ENCODE measurements at places on chromosomes 2 and 18.

DNA sequence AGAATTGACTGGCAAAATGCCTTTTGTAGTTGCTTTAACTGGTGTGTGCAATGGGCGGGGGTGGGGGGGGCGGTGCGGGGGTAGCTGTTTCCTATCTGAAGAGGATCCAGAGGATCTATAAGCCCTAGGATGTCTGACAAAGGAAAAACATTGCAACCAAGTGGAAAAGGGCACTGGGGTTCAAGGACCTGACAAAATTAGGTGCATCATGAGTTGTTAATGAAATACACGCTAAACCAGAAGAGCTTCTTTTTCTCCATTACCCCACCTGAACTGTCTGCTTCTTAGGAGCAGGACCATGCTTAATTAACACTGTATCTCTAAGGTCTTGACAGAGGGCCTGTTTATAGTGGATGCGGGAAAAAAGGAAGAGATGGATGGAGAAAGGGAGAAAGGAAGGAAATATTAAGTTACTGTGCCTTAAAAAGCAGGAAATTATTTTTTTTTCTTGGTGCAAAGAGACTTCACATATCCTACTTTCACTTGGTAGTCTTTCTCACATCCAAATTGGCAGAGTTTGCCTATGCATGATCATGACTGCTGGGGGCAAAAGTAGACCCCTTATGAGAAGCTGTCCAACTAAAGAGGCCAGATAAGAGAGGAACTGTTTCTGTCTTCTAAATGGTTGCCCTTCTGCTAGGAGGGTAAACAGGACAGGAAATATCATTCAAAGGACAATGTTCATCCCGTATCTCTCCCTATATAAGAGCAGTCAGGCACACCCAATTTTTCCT is 4.6 kb downstream of the RND3 start:
- no peak for DNase-seq

- peak; percentile 6 for DNase-seq
These were observed 2.8 kb upstream of the PROM2 start for GRCh38 chr2:95271381-95271971.

DNA sequence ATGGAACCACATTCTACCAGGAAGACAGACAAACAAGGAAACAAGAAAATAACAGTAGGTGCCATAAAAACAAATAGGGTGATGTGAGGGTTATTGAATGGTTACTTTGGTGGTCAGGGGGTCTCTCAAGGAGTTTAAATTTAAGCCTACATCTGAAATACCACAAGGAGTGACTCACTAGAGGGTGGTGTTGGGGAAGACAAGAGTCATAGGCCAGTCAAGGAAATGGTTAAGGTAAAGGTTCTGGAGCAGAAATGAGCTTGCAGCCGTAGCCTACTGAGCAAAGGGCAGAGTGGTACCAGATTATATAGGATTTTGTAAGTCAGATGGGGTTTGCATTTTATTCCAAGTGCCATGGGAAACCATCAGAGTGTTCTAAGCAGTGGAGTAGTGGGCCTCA is 135.6 kb upstream of the DAPL1 start:
- no peak for DNase-seq

DNA sequence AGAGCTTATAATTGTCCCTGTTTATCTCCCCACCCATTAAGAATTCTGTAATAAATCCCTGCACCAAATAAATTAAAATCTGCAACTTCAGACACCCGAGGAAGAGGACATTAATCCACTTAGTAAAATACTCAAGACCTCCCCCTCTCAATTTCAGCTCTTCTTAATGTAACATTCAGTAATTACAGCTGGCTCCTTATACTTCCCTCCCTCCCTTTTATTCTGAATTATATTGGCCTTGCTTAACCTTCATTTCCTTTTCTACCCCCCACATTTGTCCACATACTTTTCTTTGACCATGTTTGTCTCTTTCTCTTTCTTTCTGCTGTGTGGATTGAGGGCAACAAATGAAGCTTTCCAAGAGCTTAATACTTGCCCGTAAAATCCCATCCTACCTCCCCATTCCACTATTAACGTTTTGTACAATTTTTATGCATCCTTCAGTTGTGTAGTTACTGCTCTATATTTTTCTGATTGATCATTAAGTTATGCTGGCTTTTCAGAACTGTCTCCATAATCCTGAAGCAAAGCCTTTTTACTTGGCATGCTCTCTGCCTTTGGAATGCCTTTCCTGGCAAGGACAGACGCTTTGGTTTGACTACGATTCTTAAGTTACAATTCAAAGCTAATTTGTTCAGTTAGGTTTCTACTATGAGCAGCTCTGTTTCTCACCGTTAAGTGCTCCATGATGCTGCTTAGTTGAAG is 580.1 kb downstream of the ZEB2 start:
- DNase-seq, result no peak

DNA sequence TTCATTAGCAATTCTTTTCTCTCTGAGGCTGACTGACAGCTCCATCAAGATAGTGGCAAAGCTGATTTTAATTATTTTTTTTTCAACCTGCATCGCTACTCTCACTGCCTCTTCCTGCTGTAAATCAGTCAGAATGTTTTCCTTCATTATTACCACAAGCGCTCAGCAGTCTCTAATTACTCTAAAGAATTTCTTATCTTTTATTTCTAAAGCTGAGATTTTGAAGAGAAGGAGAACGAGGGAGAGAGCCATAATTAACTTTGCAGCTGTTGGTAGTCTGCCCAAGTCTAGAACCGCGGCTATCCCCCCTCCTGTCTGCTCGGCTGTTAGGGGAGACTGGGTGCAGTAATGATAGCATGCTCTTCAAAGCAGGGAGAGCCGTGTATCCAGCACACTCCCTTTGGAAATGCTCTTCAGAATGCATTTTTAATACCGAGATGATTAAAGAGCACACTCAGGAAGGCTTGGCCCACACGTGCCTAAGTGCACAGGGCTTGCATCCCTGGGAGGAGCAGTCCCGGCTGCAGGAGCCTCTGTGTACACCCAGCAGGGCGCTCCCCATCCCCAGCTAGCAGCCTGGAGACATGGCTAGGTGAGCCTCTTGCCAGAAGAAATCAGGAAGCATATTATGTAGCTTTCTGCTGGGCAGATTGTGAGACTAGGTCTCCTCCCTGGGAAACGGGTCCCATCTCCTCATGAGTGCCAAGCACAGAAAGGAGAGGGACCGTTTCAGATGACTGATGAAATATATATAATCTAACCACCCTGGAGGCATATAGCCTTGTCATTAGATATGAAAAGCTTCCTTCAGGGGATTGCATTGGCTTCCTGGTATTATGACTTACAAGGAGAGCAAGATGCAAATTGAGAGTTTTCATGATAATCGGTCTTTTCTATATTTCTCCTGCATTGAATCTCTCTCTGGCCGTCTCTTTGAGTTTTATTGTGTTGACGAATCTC is 555.2 kb downstream of the CMPK2 start:
- DNase-seq, result no peak

GRCh38 chr2:76393356-76393755 is 682.6 kb upstream of the GCFC2 start:
- DNase-seq, result no peak

DNA sequence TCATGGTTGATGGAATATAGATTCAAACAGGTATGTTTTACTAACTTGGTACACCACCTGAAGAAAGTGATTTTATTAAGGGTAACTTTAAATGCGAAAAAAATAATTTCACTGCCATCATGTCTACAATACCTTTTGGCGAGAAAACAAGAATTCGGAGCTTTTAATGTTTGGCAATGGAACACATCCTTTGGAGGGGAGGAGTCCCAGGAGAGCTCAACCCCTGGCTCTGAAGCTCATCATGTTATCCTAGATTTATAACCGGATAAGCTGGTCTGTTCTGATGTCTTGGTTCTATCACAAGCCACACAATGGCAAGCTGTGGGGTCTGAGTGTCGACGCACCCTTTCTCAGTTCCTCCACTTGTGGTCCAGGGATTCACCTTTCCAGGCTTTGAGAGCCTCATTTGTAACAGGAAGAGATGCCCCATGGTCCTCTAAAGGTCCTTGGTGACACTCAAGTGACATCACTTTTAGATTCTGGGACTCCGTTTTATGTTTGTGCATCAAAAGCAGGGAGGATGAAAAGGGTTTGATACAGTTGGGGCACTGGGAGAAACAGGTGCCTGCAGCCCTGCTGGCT is 172.7 kb downstream of the BCL2 start:
- DNase-seq, result no peak

GRCh38 chr2:158845444-158845843 is 50.3 kb downstream of the DAPL1 start:
- no peak for DNase-seq

- no peak for DNase-seq
These were observed 101.3 kb downstream of the LOXHD1 start for GRCh38 chr18:46555724-46556123.

GRCh38 chr2:95020275-95021022 is 5.1 kb upstream of the MAL start:
- no peak for DNase-seq

GRCh38 chr2:241818943-241819270 is 9.9 kb downstream of the NEU4 start:
- DNase-seq, result no peak

DNA sequence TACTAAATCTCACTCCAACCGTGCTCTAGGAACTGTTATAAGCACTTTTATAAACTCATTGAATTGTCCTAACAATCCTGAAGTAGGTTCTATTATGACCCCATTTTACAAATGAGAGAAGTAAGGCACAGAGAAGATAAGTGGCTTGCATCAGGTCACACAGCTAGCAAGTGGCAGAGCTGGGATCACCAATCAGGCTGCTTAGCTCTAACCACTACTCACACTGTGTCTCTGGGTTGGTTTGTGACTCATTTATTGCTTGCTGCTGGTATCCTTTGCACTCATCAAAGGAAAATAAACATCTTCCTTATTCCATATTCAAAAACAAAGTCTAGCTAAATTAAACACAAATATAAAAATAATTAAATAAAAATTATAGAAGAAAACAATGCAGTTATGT is 42.5 kb upstream of the IL1R2 start:
- no peak for DNase-seq

- DNase-seq, result no peak
These were observed 33.7 kb upstream of the TAF1B start for GRCh38 chr2:9809448-9810088.

DNA sequence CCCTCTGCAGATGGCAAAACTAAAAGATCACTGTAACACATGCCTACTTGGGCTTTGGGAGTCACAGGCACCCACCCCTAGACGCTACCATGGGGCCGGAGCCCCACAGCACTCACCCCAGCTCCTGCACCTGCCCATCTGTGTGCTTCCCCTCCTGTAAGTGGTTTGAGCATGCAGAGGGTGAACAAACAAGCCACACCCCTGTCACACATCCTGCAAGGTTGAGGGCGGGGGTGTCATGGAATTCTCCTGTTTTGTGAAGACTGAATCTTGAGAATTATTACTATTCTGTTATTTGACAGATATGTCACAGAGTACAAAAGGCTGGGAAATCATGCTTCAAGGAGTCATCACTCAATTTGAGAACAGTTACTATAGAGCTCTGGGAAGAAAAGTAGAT is 60.9 kb downstream of the RFTN2 start:
- DNase-seq, result no peak

DNA sequence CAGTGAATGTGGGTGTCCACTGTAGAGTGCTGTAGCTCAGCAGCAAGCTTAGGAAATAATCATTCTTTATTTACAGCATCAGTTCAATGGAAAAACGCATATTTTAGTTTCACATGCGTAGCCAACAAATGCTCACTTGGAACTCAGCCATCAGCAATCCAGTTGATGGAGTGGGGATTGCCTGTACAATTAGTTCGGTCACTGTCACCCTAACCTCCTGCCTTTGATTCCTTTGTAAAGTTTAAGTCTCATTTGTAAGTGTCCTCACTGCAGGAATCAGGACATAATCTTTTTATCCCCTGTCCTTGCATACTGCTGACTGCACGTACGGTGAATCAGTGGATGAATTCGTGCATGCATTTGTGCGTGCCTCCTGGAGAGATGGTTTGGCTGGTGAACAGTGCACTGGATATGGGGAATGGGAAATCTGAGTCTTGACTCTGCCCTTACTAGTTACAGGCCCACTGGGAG is 55.9 kb downstream of the RAB31 start:
- DNase-seq, result no peak

- DNase-seq, result no peak
These were observed 3.5 kb downstream of the COPS9 start for GRCh38 chr2:240132651-240132980.

- DNase-seq, result no peak
These were observed 48.7 kb upstream of the FN1 start for GRCh38 chr2:215484570-215484969.

DNA sequence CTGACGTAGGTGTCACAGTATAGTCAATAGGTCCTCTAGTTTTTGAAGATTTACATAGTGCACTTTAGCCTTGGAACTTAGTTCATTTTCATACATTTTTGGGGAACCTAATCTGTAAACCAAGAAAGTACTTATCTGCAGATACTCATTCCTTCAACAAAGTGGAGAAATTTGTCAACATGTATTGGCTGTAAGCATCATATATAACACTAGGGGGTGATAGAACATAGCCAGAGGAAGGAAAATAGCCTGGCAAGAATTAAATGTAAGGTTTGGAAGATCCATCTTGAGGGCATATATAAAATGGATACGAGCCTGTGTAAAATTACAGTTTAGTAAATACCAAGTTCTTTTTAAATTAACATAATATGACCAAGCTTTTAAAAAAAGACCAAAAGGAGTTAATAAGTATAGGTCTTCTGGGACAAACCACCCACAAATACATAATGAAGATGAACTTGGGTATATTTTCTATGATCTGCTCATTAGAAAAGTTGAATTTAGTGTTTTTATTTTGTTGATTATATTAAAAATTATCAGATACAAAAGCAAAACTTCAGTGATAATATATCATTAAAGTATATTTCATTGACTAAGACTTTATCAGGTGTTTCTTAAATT is 18.2 kb downstream of the RPL37A start:
- no peak for DNase-seq

DNA sequence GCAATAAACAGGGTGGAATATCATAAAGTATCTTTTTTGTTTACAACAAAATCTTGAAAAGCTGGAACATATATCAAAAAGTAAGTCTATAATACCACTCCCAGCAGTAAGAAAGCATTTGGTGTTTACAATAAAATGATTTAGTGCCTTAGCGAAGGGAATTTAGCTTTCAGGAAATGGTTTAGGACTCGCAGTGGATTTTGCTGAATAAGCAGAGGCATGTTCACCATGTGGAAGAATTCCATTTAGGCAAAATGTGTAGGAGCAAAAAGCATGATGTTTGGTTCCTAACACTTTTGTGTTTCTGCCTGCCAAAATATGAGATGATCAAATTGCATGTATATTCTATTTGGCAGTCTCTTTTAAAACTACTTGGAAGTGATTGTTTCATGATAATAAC is 163.6 kb downstream of the AGPS start:
- no peak for DNase-seq

GRCh38 chr2:18046558-18047212 is 168.2 kb downstream of the KCNS3 start:
- no peak for DNase-seq

GRCh38 chr18:24987303-24988252 is 364.4 kb downstream of the ZNF521 start:
- DNase-seq, result no peak

GRCh38 chr2:65300134-65300760 is 72.6 kb downstream of the ACTR2 start:
- peak; percentile 45 for DNase-seq

GRCh38 chr2:171941316-171941699 is 19.0 kb downstream of the HAT1 start:
- no peak for DNase-seq

GRCh38 chr2:196607073-196607472 is 32.4 kb upstream of the CCDC150 start:
- DNase-seq, result no peak
